Hindlimb muscle (tissue), 1 donor: ENCODE measurements at places on chromosomes 7 and 10.

DNA sequence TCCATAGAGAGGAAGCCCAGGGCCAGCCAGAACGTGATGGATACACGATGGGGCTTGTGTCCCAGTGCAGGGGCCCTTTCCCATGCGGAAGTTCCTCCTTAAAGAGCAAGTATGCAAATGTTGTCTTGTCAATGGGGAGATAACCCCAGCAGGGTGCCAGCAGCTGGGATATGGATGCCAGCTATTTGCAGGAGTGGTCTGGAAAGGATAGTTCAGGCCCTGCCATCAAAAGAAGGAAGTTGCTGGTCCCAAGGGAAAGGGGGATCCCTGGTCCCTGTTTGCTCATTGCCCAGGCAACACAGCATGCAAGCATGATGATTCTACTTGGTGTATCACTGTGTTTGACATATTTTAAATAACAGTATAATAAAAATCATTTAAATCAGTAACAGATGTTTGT is 73.1 kb upstream of the HECW1 start:
- DNase-seq, result peak; percentile 4

GRCh38 chr7:50661345-50662040 is 96.3 kb upstream of the DDC start:
- DNase-seq, result no peak

DNA sequence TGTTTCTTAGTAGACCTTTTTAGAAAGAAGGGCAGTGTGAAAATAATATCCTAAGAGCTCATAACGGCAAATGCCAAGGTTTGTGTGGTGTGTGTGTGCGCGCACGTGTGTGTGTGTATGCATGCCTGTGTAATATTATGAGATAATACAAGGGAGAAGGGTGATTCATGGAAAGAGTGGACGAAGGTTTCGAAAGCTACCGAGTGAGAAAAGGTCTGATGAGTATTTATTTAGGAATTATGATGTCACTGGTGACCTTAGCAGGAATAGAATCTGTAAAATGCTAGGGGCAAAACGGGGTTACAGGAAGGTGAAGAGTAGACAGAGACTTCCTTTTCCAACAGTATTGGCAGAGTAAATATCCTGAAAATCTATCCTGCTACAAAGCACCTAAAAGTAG is 107.3 kb downstream of the AHR start:
- no peak for DNase-seq

DNA sequence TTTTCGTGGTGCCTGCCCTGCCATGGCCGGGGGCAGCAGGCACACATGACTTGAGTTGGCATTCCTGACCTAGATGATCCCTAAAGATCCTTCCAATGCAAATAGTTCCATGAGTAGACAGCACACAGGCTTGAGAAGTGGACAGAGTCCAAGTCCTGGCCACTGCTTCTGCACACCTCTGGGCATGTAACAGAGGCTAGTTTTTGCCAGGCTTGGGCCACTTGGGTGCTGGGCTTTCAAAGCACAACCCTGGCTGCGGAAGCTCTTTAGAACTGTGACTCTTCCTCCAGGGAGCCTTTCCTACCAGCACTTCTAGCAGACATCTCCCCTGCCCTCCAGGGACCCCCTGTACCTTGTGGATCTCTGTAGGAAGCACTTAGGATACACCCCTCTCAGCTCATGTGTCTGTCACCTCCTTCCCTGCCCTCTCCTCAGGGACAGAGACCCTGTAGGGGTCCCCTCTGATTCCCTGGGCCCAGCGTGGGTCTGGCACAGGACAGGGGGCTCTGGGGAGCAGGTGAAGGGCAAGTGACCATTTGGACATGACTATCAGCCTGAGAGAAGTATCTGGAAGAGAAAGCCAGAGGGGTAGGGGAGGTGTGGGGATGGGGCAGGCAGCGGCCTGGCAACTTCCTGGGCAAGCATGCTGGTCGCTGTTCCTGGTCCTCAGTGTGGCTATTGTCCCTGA is 36.2 kb downstream of the ZCCHC24 start:
- DNase-seq, result no peak

DNA sequence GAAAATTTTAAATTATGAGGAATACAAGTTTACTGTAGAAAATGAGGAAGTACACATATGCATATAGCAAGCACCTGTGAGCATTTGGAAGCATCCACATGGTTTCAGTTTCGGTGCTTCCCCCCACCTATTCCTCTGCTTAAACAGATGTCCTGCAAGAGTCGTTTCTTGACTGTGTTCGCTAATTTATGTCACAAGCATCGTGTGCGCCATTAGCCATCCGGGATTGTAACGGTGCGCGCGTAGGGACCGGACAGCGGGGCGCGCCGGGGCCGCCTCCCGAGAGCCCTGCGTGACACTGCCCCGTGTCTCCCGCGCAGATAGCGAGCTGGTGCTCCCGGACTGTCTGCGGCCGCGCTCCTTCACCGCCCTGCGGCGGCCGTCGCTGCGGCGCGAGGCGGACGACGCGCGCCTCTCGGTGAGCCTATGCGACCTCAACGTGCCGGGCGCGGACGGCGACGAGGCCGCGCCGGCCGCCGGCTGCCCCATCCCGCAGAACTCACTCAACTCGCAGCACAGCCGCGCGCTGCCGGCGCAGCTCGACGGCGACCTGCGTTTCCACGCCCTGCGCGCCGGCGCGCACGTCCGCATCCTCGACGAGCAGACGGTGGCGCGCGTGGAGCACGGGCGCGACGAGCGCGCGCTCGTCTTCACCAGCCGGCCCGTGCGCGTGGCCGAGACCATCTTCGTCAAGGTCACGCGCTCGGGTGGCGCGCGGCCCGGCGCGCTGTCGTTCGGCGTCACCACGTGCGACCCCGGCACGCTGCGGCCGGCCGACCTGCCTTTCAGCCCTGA is 90.9 kb downstream of the NEURL1 start:
- DNase-seq, result peak; percentile 89

GRCh38 chr7:84705079-84705478 is 481.8 kb downstream of the SEMA3D start:
- no peak for DNase-seq

DNA sequence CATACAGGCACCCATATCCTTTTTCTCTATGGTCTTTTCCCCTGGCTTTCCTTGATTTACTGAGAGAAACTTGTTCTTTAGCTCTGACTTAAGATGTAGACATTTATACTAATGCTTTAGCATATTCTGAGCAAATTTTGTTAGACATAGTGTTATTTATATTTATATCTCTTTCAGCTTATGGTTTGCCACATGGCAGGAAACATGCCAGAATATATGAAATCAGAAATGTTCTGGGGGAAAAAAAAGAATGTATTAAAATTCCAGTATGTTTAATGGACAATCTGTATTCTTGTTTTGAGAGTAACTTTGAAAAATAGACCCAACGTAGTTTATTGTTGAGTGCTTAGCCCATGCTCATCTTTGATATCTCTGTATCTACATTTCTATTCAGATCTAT is 10.1 kb upstream of the GGCT start:
- no peak for DNase-seq

GRCh38 chr7:42250411-42250810 is 13.4 kb upstream of the GLI3 start:
- DNase-seq, result no peak

DNA sequence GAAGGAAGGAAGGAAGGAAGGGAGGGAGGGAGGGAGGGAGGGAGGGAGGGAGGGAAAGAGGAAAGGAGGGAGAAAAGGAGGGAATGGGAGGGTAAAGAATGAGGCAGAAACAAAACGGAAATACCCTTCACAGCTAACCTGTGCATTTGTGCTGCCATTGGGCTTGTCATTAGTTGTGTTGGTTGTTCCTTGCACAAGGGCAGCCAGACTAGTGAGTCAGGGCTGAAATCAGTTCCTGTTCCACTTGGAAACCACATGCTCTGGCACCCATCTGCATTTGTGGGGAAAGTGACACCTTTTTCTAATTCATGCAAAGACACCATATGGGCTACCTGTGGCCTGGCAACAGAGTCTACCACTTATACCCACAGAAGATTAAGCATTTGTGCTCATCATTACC is 1004.0 kb upstream of the C7orf33 start:
- DNase-seq, result no peak

- no peak for DNase-seq
Measured at GRCh38 chr7:2138146-2138765, 94.5 kb downstream of the MAD1L1 start.

GRCh38 chr10:26485150-26485941 is 47.2 kb downstream of the APBB1IP start:
- no peak for DNase-seq

DNA sequence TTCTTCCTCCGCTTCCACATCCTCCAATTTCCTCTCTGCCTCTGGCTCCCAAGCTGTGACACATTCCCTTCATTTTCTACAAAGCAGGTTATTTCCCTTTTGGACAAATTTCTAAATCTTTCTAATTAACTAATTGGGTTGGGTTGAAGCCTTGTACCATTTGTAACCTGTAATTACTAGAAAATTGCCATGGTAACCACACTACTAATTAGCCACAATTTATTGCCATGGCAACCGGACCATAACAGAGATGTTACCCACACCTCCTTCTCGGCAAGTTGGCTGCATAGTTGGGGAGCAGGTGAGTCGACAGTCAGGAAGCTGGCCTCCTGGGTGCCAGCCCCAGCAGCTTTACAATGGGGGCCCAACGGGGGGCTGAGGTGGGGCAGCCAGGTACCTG is 61.6 kb downstream of the GOLGA7B start:
- DNase-seq, result no peak

- DNase-seq, result no peak
Measured at GRCh38 chr7:11681461-11681860, 150.5 kb downstream of the THSD7A start.

DNA sequence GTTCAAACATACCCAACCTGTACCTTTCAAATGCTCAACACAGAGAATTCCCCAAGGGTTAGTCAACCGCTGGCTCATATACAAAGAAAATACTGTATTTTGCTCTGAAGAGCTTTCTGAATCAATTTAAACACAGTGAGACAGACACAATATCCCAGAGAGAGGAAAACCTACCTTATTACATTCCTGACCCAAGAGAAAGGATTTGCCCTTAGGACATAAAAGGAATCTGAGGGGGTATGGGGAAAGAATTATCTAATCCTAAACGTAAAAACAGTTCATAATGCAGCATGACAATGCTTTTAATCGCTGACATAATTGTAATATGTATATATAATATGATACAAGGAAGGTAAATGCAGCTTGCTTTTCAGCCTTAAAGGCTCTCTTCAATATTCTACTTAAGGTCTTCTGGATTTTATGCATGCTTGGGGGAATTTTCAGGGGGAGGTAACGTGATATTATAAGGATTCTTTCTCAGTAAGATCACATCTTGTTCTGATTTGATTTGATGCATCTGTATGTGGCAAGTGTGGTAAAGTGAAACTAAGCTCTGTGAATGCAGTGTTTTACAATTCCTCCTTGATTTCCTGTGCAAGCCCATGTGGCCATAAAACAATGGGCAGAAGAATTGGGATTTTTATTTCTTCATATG is 240.5 kb downstream of the GLI3 start:
- DNase-seq, result no peak
